ENCODE measurements at places on chromosomes 1 and 21. TPM values are rescaled to one million over a fixed set of nuclear protein-coding genes. Genes with fewer than 3 reads are reported as not detected.

GRCh38 chr1:235866205-235866912, at the start of gene LYST:
Gene LYST, minus strand, starts transcription at chr1:235866906. Its CDS starts 36,489 bp downstream, at chr1:235830417.
- peak; percentile 73 for DNase-seq

Gene GUCA2B
- 176 TPM for total RNA-seq

GRCh38 chr1:197771386-197771785, 3.9 kb downstream of the DENND1B start:
- no peak for DNase-seq

Gene LCE1E
- total RNA-seq, result not detected

Gene PTCH2
- 0.64 TPM for total RNA-seq

DNA sequence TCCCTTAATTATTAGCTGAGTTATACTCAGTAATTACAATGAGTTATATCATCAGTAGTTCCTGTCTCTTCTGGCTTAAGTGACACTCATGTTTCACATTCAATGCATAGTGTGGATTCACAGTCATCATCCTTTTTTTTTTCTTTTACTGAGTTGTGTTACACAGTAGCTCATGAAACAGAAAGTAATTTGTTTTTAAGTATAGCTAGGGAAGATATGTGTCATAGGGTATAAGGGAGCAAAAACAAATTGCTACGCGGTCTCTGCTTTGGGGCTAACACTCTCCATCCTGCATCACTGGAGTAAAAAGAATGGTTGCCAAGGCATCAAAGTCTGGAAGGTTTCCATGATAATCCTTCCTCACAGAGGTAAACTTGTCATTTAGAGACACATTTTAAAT, 971.7 kb upstream of the NCAM2 start:
- no peak for DNase-seq

DNA sequence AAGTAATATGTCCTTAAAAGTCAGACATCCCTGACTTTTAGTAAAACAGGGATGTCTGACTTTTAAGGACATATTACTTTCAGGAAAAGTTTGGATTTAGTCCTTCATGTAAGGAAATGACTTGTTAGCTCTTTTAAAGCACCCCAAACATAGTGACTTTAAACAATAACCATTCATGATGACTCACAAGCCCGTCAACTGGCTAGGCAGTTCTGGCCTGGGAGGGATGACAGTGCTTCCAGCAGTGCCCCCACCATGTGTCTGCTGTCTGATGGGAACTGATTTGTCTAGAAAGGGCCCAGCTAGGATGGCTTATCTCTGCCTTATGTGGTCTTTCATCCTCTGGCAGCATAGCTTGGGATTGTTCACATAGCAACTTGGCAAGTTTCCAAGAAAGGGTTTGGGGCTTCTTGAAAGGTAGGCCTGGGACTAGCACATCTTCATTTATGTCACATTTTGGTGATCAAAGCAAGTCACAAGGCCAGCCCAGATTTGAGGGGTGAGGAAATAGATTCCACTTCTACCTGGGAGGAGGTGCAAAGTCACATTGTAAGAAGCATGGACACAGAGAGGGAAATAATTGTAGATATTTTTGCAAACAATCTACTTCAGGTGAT, 143.5 kb downstream of the C1orf94 start:
- no peak for DNase-seq
